Hematopoietic multipotent progenitor cell treated with erythropoietin and hydrocortisone succinate and interleukin-3 and kit ligand, for 8 days (in vitro differentiated cells): ENCODE measurements at places on chromosomes 4 and X.

DNA sequence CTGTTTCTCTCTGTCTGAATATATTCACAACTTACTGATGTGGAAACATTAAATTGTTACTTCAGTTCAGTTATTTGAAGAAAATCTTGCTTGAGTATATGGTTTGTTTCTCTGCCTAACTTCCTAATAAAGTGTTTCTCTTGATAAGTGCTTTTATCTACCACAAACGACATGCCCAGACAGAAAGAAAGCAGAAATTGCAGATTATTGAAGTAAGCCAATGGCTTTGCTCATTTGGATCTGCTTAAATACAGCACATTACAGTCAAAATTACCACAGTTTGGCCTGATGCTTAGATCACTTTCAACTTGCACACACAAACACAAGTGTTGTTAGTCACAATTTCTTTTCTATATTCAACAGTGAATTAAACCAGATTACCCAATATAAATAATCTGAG is 68.0 kb downstream of the ATOH1 start:
- peak; percentile 70 for DNase-seq

DNA sequence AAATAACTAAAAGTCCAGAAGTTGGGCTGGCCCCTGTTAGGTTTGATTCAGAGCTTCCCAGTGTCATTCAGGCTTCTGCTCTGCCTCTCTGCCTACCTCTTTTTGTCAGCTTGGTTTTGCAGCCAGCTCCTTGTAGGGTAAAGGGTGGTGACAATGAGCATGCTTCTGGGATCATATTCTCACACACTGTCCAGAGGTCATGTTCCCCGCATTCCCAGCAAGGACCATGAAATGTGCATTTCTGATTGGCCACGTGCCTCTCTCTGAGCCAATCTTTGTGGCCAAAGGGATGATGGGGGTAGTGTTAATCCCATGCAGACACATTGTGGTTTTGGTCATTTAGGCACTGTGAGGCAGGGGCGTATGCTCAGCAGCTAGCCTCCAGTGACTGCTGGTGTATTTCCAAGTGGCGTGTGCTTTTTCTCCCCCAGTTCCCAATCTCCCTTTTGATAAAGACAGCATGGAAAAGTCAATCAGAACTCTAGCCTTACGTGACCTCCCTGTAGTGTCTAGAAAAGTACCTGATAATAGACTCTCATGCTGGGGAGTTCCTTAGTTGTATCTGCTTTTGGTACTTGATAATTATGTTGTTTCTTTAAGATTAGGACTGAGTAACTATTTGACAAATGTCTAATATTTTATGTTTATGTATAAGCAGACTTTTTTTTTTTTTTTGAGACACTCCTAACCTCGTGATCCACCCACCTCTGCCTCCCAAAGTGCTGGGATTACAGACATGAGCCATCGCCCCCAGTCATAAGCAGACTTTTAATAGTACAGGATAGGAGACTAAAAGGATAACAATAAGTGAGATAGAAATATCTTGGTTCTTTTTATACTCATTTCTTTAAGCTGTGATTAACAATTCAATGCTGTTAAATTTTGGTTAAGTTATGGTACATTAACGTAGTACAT is 57.8 kb downstream of the KIAA0232 start:
- DNase-seq = peak; percentile 47

DNA sequence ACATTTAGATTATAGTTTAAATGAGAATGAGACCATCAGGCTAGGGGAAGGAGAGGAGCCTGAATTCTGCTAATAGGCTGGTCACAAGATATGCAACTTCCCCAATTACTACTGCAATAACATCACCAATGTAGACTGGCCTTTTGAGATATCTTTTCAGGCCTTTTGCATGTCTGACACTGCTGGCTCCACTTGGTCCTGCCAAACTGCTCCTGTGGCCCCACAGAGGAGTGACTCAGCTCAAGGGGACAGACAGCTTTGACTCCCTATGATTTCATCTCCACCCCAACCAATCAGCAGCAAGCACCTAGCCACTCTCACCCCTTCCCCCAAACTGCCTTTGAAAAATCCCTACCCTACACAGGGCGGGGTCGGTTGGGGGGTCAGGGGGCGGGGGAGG is 22.8 kb downstream of the GPRIN3 start:
- peak; percentile 44 for DNase-seq

DNA sequence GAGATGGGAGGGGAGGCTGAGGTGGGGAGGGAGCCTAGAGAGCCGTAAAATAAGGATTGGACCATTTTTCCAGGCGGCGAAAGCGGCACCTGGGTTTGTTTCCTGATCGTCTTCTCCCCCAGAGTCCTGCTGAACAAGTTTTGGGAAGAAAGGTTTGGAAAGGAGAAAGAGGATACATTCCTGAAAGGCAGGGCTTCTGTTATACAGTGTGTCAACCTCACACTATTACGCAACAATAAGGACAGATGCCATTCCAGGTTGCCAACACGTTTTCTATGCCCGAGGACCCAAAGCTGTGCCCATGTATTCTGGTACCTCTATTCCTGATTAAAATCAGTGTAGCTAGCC is 658 bp downstream of the SCOC start:
- no peak for DNase-seq

GRCh38 chrX:56268888-56269287 is 36.7 kb downstream of the KLF8 start:
- DNase-seq = peak; percentile 27

GRCh38 chrX:106436691-106437090 is 175.1 kb upstream of the RADX start:
- no peak for DNase-seq

DNA sequence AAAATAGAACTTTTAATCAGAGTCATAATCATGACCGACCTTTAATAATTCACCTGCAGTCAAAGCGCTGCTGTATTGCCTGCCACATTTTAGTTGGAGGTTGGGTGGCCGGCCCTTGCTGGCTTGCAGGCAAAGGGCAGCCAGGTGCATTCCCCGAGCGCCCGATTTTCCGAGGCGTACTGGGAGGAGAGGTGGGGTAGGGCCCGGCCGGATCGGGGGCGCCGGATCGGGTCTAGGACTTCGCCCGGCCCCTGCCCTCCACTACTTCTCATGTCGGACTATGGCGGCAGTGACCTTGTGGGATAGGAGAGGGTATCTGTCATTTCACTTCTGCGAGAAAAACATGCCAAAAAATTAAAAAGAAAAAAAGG is 2.5 kb upstream of the RS1 start:
- no peak for DNase-seq

GRCh38 chr4:157983300-157983699 is 189.5 kb downstream of the GASK1B start:
- no peak for DNase-seq

DNA sequence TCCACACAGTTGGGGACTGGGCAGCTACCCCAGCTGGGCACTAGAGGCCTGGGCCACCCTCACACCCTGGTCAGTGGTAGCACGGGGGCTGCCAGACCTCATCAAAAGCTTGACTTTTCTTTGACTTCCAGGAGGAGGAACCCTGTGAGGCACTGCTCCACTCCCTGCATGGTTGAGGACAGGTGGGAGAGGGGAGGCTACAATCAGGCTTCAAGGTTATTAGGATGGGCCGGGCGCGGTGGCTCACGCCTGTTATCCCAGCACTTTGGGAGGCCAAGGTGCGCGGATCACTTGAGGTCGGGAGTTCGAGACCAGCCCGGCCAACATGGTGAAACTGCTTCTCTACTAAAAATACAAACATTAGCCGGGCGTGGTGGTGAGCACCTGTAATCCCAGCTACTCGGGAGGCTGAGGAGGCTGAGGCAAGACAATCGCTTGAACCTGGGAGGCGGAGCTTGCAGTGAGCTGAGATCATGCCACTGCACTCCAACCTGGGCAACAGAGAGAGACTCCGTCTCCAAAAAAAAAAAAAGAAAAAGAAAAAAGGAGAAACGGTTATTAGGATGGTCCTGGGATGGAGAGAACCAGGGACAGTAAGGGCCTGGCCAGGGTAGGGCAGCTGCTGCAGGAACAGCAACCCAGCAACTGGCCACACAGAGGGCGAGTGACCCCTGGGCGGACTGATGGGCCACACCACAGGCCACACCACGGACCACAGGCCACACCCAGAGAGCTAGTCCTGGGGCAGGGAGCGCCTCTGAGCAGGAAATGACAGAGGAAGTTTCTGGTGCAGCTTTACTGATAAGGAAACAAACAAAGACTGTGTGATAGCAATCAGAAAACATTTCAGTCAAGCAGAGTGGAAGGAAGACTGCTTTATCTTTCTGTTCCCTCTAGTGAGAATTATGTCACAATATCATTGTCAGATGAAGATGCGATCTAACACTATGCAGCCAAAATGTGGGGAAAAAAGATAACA is 20.5 kb upstream of the OPN1LW start:
- DNase-seq = peak; percentile 65

DNA sequence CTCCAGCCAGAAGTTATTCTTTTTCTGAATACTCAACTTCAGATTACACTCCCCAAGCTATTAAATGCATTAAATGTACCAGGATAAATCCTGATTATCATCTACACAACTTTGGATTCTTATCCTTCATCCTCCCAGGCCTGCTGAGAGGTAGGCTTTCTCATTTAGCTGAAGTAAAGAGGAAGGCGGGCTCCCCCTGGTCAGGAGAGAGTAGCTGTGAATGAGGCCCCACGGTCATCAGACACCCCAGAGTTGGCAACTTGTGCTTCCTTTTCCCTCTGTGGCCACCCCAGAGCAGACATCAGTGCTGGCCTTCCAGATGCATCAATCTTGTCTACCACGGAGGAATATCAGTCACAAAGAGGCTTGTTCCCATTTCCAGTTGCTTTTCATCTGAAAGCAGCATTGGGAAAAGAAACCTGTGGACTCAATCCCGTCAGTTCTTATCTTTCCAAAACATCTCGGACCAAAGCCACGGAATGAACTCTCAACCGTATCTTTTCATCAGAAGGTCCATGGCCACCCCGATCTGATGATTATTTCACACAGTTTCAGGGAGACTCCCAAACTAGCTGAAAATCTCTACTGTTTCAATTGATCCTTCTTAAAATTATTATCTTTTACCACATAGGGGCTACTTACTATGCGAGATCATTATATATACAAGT is 79.2 kb downstream of the FBXO8 start:
- DNase-seq = no peak

GRCh38 chr4:32106767-32107166 is 1386.6 kb downstream of the PCDH7 start:
- no peak for DNase-seq

GRCh38 chr4:69750346-69750745 is 10.1 kb downstream of the SULT1B1 start:
- no peak for DNase-seq

GRCh38 chr4:162683659-162684370 is 482.9 kb downstream of the NAF1 start:
- no peak for DNase-seq

GRCh38 chr4:88514557-88515511 is 8.7 kb downstream of the PYURF start:
- DNase-seq = no peak

GRCh38 chrX:124282580-124282979 is 49.9 kb upstream of the TEX13D start:
- DNase-seq = no peak

- no peak for DNase-seq
These were observed 29.3 kb upstream of the GPRIN3 start for GRCh38 chr4:89336818-89337420.

DNA sequence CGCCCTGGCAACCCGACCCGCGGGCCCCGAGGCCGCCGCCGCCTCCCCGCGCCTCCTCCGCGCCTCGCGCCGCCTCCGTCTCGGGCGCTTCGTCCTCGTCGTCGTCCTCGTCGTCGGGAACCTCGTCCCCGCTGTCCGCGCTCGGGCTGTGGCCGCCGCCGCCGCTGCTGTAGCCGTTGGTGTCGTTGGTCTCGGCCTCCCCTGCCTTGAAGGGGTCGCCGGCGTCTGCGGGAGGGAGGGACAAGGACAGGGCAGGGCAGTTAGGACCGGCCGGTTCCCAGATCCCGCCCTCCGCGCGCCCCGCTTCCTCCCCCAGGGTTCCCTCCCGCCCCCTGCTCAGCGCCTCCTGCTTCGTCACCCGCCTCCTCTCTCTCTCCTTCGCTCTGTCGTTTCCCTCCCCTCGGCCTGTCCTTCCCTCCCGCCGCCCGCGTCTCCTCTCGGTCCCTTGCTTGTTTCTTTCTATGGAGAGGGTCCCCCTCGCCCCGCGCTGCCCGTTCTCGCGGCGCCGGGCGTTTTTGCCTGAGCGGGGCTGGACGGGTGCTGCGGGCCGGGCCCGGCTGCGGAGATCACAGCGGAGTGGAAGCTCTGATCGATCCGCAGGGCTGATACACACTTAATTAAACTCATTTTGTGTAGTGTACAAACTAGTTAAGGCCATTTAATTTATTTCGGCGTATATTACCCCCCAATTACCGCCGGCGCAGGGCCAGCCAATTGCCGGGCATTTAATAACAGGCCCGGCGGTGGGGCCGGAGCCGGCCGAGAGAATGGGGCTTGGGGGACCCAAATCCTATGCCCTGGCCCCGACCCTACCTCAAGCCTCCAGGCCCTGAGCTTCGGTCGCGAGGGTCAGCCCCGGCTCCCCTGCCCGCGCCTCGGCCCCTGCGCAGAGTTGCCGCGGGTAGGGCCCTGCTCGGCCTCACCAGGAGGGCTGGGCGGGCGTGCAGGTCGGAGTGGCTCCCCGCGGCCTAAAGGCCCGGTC is 2.4 kb downstream of the NKX1-1 start:
- no peak for DNase-seq

GRCh38 chrX:150765782-150766350 is 72.7 kb downstream of the MTMR1 start:
- DNase-seq = no peak

DNA sequence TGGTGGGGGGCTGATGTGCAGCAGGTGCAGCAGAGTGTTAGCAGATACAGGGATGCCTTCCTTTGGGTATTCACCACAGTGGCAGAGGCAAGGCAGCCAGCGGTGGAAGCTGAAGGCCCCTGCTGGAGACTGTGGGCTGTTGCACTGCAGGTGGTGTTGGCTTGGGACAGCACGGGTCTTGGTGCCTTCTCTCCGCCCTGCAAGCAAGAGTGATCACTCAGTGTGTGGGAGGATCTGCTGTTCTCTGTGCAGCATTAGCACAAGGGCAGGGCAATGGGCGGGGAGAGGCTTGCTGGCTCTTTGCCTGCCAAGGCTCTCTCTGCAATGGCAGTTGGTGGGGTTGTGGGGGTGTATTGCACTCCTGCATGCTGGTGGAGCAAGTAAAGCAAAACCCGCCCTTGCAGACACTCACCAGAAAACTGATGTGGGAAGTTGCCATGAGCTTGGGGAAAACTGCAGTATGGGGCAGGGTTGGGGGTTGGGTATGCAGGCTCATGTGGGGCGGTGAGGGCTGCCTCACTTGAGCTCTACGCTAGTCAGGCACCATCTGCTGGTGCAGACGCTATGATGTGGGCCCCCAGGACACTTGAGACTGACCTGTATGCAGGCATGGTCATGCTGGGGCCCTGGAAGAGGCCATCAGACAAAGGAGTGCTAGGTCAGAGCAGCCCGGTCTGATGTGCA is 820.8 kb upstream of the GRIA3 start:
- no peak for DNase-seq

DNA sequence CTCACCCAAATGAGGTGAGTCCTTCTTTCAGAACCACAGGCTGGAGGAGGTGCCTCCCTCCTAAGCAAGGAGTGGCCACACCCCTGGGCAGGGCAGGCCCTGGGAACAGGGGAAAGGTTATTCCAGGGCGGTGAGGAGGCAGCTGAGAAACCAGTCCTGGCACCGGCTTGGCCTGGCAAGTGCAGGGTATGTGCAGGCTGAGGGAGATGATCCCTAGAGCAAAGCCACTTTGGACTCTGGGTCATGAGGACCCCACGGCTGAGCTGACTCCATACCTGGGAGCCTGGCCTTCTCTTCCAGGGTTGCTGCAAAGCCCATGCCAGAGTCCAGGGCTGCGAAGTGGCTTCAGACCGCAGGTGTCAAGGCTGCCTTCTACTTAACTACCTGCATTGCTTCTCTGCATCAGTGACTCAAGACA is 49.5 kb upstream of the HELT start:
- DNase-seq = no peak

GRCh38 chrX:8288590-8288989 is 117.5 kb upstream of the VCX2 start:
- DNase-seq = no peak

- peak; percentile 35 for DNase-seq
These were observed 5.0 kb upstream of the SLC26A1 start for GRCh38 chr4:998096-998691.
